ENCODE measurements at places on chromosomes 7 and 10. TPM values are rescaled to one million over a fixed set of nuclear protein-coding genes. Genes with fewer than 3 reads are reported as not detected.

PLXDC2 gene
- 7.8 TPM for total RNA-seq

ZYX gene
- 14.4 TPM for total RNA-seq

SVOPL gene
- total RNA-seq: 0.05 TPM

ATOH7 gene
- total RNA-seq: not detected

ADARB2 gene
- total RNA-seq: 0.10 TPM

CALHM3 gene
- total RNA-seq: not detected

ADCYAP1R1 gene
- total RNA-seq: not detected

CYP2E1 gene
- total RNA-seq: 0.40 TPM

SGCE gene
- 66.0 TPM for total RNA-seq

CUX1 gene
- total RNA-seq: 139 TPM

SPDYE9 gene
- total RNA-seq: not detected

MUC3A gene
- total RNA-seq: 0.75 TPM

TLL2 gene
- total RNA-seq: 14.1 TPM

MCM10 gene
- 0.55 TPM for total RNA-seq

OR13A1 gene
- not detected for total RNA-seq

OPN4 gene
- total RNA-seq: not detected

KCNMA1 gene
- 12.9 TPM for total RNA-seq

LAMB1 gene
- total RNA-seq: 329 TPM

BLNK gene
- total RNA-seq: 2.8 TPM

CNNM1 gene
- 0.35 TPM for total RNA-seq

GFRA1 gene
- total RNA-seq: 112 TPM

FAM24B gene
- total RNA-seq: 5.3 TPM

FZD8 gene
- total RNA-seq: 8.9 TPM

COBL gene
- 1.4 TPM for total RNA-seq

TAS2R41 gene
- not detected for total RNA-seq

NPVF gene
- not detected for total RNA-seq

FAM25G gene
- not detected for total RNA-seq

PIK3AP1 gene
- total RNA-seq: 5.4 TPM

PDE1C gene
- 2.3 TPM for total RNA-seq

LIPN gene
- not detected for total RNA-seq

DNAJC12 gene
- 3.0 TPM for total RNA-seq

COMTD1 gene
- total RNA-seq: 11.4 TPM

STOX1 gene
- 2.9 TPM for total RNA-seq

ANAPC16 gene
- 86.9 TPM for total RNA-seq

ALDH18A1 gene
- 211 TPM for total RNA-seq

FGFBP3 gene
- 0.17 TPM for total RNA-seq

FAM25A gene
- total RNA-seq: not detected

PFKP gene
- total RNA-seq: 565 TPM

MMRN2 gene
- total RNA-seq: 0.55 TPM

DNAJC9 gene
- total RNA-seq: 21.2 TPM

NEUROD6 gene
- total RNA-seq: not detected

NME8 gene
- total RNA-seq: not detected

CDC14C gene
- total RNA-seq: 0.05 TPM

SKIDA1 gene
- 2.1 TPM for total RNA-seq

SLC25A28 gene
- 8.0 TPM for total RNA-seq

SP8 gene
- total RNA-seq: not detected

SYT15 gene
- total RNA-seq: 1.0 TPM
